Stimulated activated CD4-positive, alpha-beta T cell treated with anti-CD3 and anti-CD28 coated beads, Interleukin-2, amount 100 ng/mL, for 24 hours (primary cell): ENCODE measurements at places on chromosomes 6 and 20.
A peak's percentile ranks its signal among the peaks of the same experiment; 100 is the strongest.

GRCh38 chr6:111551521-111552231 lies 54.0 kb downstream of the TRAF3IP2 start:
- DNase-seq, result no peak

DNA sequence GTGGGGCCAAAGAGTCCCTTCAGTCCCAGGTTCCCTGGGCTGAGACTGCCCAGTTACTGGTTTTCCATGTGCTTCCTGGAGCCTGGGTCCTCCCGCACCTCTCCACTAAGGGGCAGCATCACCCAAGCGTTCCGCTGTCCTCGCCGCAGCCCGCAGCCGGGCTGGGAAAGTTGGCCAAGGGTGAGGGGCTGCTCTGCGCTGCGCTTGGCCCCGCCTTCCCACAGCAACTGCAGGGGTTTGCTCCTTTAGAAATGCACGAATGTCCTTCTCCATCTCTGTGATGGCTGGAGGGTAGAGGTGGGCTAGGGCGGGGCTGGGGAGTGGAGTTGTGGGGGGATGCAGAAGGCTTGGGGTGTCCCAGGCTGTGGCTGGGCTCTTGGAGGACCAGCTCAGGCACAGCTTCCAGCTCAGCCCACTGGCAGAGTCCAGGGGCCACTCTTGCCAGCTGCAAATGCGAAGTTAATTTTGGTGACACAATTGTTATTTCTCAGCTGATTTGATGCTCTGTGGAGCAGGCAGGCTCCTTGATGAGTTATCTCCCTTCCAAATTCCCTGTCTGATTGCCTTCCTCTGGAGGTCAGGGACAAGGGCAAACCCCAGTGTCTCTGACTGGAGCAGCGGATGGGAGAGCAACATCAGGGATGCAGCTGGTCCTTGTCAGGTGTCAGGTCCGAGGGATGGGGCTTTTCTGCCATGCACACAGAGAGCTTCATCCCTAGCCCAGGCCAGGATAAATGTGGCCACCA lies 63.2 kb downstream of the NOL4L start:
- peak; percentile 78 for DNase-seq

DNA sequence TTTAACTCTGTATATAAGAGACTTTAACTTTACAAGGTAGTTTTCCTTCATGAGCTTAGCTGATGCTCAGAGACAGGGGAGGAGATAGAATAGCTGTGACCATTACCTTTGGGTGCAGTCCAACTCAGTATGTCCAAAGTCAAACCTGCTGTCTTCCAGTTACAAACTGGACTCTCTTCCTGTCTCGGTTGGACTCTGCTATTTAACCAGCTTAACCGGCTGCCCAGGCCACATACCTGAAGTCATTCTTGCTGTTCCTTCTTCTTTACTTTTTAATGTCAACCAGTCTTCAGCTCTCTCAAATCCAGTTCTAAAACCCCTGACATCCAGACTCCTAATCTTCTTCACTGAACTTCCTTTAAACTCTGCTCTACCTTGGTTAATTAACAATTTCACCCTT lies 138.3 kb upstream of the TSHZ2 start:
- no peak for DNase-seq

- DNase-seq, result peak; percentile 50
Measured at GRCh38 chr20:25223179-25223661, 24.7 kb upstream of the PYGB start.

DNA sequence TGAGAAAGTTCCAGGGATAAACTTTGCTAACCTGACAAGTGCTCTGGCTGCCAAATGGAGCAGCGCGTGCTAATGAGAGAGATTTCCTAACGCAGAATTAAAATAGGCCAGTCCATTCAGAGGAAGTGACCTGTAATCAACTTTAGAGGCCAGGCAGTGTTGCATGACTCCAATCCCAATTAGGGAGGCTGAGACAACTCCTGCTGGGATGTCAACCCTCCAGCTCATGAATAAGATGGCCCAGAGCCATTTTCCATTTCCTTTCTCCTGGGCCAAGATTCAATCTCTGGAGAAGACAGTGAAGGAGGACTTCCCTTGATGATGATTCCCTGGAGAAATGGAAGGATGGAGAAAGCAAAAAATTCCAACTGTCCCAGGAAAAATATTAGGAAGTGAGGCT lies 241.5 kb upstream of the RNF24 start:
- DNase-seq, result no peak

DNA sequence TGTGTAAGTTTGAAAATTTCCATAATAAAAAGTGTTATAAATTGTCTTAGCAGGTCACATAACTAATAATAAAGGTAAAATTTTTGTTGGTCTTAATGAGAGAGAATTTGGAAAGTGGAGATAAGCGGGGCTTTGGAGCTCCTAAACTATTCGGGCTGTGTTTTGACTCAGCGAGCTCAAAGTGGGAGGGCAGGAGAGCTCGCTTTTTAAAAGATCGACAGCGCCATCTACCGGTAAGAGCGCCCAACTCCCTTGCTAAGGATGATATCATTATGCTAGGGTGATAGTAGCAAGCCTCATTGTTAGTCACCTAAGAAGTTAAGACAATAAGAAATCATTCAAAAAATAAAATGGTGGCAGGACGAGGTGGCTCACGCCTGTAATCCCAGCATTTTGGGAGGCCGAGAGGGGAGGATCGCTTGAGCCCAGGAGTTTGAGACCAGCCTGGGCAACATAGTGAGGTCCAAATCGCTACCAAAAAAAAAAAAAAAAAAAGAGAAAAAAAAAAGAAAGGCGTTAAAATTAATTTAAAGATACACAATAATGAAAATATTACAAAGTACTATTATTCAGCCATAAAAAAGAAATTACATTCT lies 24.8 kb downstream of the C6orf15 start:
- DNase-seq, result peak; percentile 96

GRCh38 chr20:16111172-16111832 lies 461.9 kb downstream of the KIF16B start:
- DNase-seq, result no peak
